ENCODE measurements at places on chromosomes 16 and 17.

- no peak for DNase-seq
Observed at GRCh38 chr16:11152677-11153331, 103.2 kb downstream of the SOCS1 start.

DNA sequence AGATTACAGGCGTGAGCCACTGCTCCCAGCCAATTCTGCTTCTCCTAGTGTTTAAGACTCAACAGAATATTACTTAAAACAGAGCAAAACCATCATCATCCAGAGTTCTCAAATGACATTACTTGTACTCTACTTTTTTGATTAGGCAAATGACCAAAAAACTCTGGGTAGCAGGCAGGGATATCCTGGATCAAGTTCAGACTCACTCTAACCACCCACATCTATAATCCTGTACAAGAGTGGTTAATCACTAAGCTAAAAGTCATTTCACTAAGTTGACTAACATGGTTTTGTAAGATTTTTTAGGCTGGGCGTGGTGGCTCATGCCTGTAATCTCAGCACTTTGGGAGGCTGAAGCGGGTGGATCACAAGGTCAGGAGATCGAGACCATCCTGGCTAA lies 6.8 kb downstream of the NAE1 start:
- no peak for DNase-seq

DNA sequence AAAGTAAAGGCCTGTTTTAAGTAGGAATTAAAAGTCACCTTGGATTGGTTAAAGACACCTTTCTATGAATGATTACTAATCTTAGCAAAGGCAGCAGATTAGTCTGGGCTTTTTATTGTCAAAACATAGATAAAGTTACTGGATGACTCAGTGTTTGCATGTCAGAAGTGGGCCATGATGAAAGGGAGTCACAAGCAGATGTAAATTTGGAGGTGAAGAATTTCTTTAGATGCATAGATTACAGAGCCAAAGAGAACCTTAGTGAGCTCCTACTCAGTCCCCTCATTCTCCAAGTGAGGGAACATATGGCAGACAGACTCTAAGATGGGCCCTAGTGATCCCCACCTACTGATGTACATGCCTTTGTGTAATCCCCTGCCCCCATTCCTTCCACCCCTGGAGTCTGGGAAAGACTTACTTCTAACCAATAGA lies 124.5 kb downstream of the HS3ST3A1 start:
- DNase-seq: no peak

GRCh38 chr17:4849011-4849536 lies 15.9 kb downstream of the MINK1 start:
- DNase-seq: no peak

DNA sequence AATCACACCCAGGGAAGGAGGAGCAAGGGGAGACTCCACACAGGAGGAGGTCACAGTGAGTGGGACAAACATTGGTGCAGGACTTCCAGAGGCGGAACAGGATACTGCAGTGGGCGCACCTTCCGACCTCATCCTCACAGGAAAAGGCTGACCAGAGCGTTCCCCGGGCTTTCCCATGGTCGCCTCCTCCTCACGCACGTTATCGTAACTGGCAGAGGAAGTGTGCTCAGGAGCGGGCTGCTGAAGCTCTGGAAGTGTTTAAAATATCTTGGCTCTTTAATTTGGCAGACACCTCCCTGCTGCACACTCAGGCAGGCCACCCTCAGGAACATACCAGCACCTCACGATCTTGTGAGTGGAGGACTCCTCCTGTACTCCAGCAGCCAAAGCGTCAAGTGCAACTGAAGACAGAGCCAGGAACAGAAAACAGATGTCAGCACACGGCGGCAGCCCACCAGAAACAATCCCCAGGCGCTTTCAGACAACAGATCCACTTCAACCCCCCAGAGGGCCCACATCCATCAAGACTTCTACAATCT lies 17.5 kb downstream of the FANCA start:
- no peak for DNase-seq

DNA sequence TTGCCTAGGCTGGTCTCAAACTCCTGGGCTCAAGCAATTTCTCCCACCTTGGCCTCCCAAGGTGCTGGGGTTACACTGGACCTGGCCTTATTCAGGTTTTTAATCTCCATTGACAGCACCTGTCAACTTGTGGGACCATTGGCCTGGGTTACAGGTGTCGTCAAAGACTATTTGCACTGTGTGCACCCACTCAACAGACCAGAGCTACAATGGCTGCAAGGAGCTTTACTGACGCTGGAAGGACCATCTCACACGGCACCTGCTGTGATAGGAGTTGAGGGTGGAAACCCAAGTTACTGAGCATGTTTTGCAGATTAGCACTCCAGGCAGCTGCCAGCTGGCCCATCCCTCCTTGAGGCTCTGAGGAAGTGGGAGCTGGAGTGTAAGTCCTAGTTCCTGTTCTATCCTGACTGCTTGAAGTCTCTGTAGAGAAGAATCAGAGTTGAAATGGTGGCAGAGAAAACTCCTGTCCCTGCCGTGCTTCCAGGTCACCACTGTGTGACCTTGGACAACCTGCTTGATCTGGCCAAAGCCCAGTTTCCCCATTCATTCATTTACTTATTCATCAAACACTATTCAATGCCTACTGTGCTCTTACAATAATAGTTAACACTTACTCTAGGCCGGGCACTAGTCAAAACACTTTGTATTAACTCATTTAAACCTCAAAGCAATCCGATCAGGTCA lies 42.4 kb upstream of the LONP2 start:
- DNase-seq: peak; percentile 25

- no peak for DNase-seq
Observed at GRCh38 chr16:1441391-1441829, 2.9 kb downstream of the CCDC154 start.

DNA sequence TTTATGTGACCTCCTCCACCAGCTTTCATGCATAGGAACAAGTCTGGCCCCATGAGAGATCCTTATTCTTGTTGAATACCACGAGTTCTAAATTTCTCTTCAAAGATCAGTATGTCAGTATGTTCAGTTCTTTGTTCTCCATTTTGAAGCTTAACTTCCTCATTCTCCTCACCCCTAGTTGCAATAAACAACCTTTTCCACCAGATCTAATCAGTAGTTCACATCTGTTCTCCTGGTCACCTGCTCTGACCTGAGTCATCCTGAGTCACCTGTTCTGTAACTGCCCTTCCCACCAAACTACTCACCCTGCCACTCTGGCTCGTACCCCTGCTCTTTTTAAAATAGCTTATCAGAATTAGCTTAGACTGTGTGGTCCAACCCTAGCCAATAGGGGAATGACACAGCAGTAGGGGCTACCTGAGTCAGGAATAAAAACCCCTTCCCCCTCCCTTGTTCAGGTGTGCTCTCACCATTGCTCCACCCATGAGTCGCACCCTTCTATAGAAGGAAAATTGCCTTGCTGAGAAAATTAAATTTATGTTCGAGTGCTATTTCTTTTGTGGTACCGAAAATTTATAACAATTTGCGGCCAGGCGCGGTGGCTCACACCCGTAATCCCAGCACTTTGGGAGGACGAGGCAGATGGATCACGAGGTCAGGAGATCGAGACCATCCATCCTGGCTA lies 94.6 kb downstream of the EMP2 start:
- DNase-seq: no peak

GRCh38 chr17:4173781-4174180 lies 30.8 kb downstream of the CYB5D2 start:
- no peak for DNase-seq

GRCh38 chr16:31877876-31878642 lies 4.5 kb downstream of the ZNF267 start:
- no peak for DNase-seq

DNA sequence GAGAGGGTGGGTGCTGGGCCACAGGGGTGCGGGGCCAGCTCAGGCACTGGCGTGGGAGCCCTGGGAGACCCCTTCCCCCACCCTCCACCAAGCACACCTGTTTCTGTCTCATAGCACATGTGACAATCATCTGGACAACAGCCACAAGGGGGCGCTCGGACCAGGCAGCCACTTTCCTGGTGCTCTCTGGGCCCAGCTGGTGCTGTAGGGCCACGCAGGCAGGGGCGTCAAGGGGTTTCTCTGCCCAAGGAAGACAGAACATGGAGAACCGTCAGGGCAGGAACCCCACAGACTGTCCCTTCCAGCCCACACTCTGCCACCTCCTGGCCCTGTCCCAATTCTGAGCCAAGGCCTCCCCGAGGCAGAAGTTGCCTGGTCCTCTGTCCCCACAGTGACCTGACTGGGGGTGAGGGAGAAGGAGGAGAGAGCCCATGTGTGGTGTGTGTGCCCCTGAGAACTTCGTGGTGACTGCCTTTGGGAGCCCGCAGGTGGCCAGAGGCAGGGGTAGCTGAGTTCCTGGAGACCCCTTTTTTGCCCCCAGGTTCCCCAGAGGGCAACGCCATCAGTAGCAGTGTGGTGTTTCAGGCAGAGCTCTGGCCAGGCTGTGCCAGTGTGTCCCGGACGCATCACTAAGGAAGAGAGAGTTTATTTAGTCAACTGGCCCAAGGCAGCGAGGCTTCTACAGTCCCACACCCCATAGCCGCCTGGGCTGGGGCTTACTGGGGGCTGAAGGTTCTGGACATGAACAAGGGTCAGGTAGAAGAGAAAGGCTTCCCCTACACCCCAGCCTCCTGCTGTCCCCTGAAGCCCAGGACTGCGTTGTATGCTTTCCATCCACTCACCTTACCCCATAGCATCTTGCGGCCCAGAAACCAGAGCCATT lies 3.1 kb upstream of the SETD6 start:
- peak; percentile 88 for DNase-seq

DNA sequence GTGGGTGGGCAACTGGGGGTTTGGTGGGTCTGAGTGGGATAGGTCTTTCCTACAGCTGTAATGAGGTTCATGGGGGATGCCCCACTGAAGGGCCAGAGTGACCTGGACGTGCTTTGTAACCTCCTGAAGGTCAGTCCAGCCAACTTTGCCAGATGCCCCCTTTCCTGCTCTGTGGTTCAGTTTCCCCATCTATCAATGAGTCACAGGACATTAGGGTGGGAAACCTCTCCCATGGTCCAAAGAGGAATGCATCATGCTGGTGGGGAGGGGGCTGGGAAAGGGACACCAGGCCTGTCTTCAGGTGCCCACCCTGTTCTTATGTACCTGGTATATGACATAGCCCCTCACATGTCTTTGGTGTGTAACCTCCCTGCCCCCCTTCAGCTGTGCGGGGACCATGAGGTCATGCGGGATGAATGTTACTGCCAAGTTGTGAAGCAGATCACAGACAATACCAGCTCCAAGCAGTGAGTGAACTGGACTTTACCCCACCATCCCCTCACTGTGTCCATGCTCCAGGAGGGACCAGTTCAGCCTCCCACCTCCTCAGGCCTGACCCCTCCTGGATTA lies 24.0 kb upstream of the ALKBH5 start:
- DNase-seq: no peak

DNA sequence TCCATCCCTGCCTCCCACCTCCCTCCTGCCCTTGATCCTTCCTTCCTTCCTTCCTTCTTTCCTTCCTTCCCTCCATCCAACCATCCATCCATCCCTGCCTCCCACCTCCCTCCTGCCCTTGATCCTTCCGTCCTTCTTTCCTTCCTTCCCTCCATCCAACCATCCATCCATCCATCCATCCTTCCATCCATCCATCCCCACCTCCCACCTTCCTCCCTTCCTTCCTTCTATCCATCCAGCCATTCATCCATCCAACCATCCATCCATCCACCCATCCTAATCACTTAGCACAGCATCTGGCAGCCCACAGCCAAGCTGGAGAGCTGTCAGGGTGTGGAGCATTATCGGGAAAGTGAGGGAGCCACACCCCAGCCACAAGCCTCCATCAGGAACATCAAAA lies 54.5 kb downstream of the TK2 start:
- DNase-seq: peak; percentile 14

GRCh38 chr16:47308601-47309000 lies 152.3 kb downstream of the ITFG1 start:
- no peak for DNase-seq

GRCh38 chr16:2840914-2841313 lies 10.8 kb downstream of the ZG16B start:
- peak; percentile 50 for DNase-seq

GRCh38 chr17:31408586-31408985 lies 17.1 kb downstream of the RAB11FIP4 start:
- no peak for DNase-seq

DNA sequence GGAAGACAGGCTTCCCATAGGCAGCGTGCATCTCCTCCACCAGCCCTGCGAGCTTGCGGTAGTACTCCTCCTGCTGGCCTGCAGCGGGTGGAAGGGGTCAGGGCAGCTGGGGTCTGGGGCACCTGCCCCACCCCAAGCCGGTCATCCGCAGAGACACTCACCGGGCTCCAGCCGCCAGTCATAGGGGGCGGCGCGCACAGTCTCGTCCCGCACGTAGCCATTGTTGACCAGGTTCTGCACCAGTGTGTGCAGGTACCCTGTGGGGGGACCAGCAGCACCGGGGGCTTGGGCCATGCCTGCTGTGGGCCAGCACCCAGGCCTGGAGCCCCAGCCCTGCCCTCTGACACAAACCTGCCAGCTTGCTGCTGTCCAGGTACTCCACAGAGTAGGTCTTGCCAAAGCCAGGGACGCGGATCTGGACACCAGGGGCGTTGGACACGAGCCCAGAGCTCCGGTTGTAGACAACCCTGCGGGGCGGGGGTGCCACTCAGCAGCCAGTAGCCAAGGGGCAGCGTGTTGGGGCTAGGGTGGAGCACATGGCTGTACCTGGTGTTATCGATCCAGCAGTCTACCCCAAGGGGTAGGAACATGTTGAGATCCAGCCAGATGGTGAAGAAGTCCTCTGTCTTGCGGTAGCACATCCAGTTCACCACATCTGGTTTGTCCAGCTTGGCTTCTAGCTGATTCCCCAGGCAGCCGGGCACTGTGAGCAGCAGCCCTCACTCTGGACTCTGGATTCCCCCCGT lies 1.2 kb downstream of the LCAT start:
- DNase-seq: no peak

- no peak for DNase-seq
Observed at GRCh38 chr16:8005096-8005860, 585.0 kb downstream of the TMEM114 start.

DNA sequence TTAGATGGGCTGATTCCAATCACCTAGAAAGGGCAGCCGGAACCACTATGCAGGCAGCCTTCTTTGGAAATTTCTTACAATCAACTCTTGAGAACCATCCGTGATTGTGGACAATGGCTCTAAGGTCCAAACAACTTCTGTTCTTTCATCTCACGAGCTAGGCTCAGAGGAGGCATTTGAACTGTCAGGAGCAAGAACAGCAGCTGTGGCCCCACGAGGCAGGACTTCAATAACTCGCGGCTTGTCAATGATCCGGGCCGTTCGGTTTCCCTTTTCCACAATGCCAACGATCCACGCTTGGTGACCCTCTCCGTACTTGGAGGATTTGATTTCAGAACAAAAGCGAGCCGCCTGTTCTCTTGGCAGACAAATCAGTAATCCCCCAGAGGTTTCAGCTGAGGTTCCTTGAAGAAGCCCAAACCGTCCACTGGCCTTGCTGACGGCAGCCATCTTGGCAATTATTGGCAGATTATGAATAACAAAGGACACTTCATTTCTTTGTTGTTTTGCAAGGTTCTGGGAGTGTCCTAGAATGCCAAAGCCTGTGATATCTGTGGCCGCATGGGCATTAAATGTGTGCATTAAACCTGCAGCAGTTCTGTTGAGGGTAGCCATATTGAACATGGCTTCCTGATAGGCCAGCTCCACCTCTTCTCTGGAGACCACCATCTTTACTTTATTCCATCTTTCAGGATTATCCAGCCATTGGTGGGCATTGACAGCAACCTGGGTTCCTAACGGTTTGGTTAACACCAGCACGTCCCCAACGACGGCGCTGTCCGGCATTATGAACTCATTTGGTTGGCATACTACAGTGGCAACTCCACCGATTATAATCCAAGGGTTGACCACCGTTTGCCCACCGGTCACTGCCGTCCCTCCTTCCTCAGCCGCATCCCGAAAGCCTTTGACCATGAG lies 1.2 kb downstream of the SEPHS2 start:
- DNase-seq: no peak
